Aorta (tissue), 5 donors: ENCODE measurements at places on chromosomes 12 and 14. TPM values are rescaled to one million over a fixed set of nuclear protein-coding genes. Genes with fewer than 3 reads are reported as not detected.

Gene CCDC38
- total RNA-seq = not detected

- no peaks in the 10 kb centered on the region for H3K27me3 ChIP-seq
- no peaks in the 10 kb centered on the region for H3K4me1 ChIP-seq
- DNase-seq = no peak
Observed at GRCh38 chr14:90900476-90901083, 84.3 kb upstream of the TTC7B start.

DNA sequence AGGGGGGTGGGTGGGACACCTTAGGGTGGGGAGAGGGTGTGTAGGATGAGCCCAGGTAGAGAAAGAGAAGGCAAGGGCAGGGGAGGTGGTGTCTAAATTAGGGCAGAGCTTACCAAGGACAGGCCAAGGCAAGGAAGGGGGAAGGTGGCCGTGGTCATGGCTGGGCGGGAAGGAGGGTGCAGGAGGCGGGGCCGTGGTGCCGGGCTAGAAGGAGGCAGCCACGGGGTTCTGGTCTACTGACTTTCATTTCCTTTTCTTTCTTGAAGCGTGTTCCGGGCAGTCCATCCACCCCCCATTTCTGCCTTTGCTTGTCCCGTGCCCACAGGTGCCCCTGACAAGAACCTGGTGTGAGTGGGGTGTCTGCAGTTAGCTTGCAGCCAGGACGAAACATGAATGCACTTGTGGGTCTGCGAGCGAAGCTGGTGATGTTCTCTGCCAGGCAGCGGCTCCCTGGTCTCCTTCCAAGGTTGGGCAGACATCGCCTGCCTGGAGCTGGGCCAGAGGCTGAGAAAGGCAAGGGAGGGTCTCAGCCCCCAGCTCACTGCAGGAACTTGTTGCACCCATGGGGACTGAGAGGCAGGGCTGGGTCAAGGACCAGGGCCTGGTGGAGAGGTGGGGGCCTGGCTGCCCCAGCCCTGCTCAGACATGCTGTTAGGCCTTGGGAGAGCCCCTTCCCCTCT, 58.2 kb downstream of the KIF26A start:
- H3K27me3 ChIP-seq = no peaks in the 10 kb centered on the region
- H3K27ac ChIP-seq = no peak overlapping the region
- H3K4me1 ChIP-seq = no peaks in the 10 kb centered on the region
- no peak overlapping the region for H3K4me3 ChIP-seq

GRCh38 chr12:98948343-98948949, 303.4 kb downstream of the APAF1 start:
- no peak overlapping the region for H3K4me3 ChIP-seq
- no peaks in the 10 kb centered on the region for H3K27me3 ChIP-seq
- H3K4me1 ChIP-seq = peaks cover 2% of the 10 kb centered on the region
- DNase-seq = no peak
- H3K36me3 ChIP-seq = no peaks in the 10 kb centered on the region
- no peak overlapping the region for H3K27ac ChIP-seq

DNA sequence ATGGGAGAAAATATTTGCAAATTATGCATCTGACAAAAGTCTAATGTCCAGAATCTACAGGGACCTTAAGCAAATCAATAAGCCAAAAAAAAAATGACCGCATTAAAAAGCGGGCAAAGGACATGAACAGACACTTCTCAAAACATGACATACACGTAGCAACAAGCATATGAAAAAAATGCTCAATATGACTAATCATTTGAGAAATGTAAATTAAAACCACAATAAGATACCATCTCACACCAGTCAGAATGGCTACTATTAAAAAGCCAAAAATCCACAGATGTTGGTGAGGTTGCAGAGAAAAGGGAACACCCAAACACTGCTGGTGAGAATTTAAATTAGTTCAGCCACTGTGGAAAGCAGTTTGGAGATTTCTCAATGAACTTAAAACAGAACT, 16.1 kb downstream of the PAWR start:
- H3K27ac ChIP-seq = no peak overlapping the region
- peaks cover 2% of the 10 kb centered on the region for H3K4me1 ChIP-seq
- peaks cover 3% of the 10 kb centered on the region for H3K36me3 ChIP-seq
- DNase-seq = no peak
- no peaks in the 10 kb centered on the region for H3K27me3 ChIP-seq
- H3K4me3 ChIP-seq = no peak overlapping the region

- no peaks in the 10 kb centered on the region for H3K27me3 ChIP-seq
- H3K36me3 ChIP-seq = no peaks in the 10 kb centered on the region
- H3K4me1 ChIP-seq = no peaks in the 10 kb centered on the region
- no peak overlapping the region for H3K4me3 ChIP-seq
Observed at GRCh38 chr12:93793983-93794382, 116.8 kb downstream of the CRADD start.

Gene INSM2
- total RNA-seq = not detected
